ENCODE measurements at places on chromosomes 16 and 17.

GRCh38 chr17:14926526-14927122 is 338.5 kb downstream of the PMP22 start:
- DNase-seq, result no peak

GRCh38 chr17:80481284-80482057 is 5.1 kb upstream of the NPTX1 start:
- no peak for DNase-seq

DNA sequence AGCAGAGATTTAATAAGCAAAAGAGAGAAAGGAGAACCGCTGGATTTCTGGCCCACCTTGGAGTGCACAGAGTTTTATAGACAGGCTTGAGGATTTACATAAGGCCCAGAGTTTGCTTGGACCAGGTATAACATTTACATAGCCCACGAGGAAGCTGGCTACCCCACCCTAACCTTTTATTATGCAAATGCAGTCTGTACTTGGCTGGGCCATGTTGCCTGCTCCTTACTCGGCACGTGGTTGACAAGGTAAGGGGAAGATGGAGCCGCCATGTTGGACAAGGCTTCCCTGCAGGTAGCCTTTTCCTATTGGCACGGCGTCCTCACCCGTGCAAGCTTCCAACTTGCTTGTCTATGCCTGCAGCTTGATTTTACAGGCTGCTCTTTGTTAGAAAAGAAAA is 35.2 kb upstream of the HS3ST3A1 start:
- no peak for DNase-seq

GRCh38 chr16:30041841-30042240 is 10.8 kb upstream of the TLCD3B start:
- no peak for DNase-seq

DNA sequence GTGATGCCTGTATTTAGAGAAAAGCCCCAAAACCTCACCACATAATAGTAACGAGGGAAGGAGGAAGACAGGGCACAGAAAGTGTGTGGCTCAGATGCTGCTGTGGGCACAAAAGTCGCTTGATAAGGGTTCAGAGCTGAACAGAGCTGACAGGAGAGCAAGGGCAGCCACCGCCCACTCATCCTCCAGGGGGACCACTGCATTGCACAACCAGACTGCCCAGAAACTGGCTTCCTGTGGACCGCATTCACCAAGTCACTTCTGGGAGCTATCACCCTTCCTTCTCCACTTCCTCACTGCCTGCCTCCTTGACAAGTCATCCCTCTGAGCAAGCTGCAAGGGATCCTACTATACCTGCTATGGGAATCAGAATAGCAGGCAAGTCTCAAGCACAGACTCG is 512.4 kb upstream of the CDH11 start:
- DNase-seq, result no peak

DNA sequence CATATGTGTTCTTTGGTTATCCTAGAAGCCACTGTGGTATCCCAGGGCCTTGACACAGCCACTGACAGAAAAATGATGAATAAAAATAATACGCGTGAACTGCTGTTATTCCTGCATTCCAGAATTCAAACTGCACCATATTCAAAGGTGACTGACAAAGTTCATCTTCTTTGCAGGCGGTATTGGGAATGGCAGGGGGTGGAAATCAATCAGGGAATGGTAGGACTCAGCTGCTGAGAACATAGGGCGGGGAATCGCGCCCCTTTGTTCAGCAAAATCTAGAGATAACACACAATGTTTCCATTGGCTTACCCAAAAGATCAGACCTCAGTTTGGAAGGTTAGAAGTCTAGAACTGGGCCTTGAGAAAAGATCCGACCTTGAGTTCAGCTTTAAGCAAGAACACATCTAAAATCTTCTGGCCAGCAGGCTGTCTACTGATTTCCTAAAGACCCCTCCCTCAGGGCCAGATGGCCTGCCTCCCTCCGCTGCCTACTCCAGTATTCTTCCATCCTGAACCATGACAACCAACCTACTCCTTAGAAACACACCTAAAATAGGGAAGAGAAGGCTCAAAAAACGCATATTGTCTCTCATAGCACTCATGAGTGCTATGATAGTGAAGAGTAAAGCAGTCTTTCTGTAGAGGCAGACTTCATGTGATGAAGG is 34.1 kb downstream of the CDK5R1 start:
- no peak for DNase-seq

- no peak for DNase-seq
Measured at GRCh38 chr16:83145297-83145696, 518.5 kb downstream of the CDH13 start.

- no peak for DNase-seq
Measured at GRCh38 chr16:23700509-23700908, 12.5 kb downstream of the ERN2 start.

DNA sequence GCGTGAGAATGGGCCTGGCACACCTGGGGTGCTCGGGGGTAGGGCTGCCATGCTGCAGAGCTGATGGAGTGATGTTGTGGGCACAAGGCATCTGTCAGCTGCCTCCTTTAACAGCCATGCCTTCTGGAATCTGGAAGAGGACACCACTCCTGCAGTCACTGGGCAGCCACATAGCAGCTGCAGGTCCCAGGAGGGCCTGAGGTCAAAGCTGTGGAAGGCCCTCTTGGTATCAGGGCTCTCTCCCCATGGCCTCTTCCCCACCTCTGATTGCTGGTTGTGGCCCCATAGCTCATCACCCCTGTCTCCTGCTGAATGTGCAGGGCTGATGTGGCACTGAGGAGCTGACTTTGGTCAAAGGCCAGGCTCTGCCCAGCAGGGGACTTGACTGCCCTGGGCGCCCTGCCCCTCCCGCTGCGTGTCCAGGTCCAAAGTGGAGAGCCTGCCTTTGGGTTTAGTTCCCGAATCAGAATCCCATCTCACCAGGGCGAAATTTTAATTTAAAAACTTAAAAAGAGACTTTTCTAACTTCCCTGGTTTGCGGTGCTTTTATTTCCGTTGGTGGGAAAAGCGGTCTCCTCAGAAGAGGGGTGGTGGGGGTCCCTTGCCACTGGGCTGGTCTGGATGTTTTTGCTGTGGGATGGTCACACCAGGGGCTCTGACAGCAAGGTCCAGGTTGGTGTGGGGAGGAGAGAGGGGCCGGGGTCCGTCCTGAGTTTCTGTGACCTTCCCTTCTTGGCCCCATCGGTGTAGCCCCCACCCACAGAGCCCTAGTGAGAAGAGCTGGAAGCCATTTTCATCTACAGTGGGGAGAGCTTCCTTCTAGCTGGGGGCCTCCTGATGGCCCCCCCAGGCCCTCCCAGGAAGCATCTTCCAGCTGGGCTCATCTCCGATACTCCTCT is 5.9 kb downstream of the UBALD2 start:
- DNase-seq, result no peak

GRCh38 chr16:11099672-11100205 is 155.4 kb downstream of the CLEC16A start:
- no peak for DNase-seq

- no peak for DNase-seq
Measured at GRCh38 chr17:1590029-1590746, 27.6 kb upstream of the PITPNA start.

GRCh38 chr17:28472871-28473497 is 460 bp upstream of the SLC13A2 start:
- DNase-seq, result no peak

- no peak for DNase-seq
Measured at GRCh38 chr17:74182041-74182723, 21.3 kb upstream of the RPL38 start.

DNA sequence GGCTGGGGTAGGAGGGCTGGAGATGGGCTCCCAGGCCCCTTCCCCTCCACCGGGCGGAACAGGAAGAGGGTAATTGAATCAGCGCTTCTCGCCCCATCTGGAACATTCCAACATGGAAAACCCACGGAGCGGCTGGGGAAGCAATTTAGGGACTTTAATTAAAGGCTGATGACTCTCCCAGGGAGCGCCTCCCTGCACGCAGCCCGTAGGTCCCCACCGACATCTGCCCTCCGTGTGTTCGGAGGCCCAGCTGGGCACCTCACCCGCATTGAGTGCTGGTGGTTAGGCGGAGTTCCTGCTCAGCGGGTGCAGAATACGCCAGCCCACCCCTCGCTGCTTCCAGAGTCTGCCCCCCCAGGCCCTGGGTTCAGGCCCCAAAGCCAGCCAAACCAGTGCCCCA is 10.0 kb downstream of the HS3ST6 start:
- no peak for DNase-seq

- no peak for DNase-seq
Measured at GRCh38 chr17:73623818-73624217, 20.4 kb downstream of the SDK2 start.

DNA sequence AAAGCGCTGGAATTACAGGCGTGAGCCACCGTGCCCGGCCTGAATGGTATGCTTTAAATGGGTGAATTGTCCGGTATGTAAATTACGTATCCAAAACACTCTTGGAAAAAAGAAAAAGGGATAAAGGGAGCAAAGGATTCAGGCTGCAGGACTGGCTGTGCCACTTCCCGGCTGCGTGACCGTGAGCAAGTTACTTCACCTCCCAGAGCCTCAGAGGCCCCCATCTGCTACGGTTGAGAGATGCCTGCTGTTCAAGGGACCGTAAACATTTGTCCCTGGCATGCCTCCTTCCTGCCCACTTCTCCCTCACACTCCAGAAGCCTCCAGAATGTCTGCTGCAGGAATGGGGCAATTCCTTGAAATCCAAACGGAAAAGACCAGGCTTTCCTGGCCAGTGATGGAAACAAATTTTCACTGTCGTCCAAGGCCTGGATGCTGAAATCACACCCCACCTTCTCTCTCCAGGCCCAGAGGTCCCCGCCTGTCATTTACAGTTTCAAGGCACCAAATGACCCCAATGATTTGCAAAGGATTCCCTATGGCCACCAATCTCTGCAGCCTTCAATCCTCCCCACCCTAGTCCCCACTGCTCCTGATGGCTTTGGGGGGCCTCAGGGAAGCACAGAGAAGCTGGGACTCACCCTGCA is 22.9 kb upstream of the LITAF start:
- DNase-seq, result no peak

- DNase-seq, result no peak
Measured at GRCh38 chr17:79000396-79001189, 9.0 kb downstream of the CANT1 start.

- DNase-seq, result no peak
Measured at GRCh38 chr17:49063652-49064051, 66.5 kb downstream of the IGF2BP1 start.

DNA sequence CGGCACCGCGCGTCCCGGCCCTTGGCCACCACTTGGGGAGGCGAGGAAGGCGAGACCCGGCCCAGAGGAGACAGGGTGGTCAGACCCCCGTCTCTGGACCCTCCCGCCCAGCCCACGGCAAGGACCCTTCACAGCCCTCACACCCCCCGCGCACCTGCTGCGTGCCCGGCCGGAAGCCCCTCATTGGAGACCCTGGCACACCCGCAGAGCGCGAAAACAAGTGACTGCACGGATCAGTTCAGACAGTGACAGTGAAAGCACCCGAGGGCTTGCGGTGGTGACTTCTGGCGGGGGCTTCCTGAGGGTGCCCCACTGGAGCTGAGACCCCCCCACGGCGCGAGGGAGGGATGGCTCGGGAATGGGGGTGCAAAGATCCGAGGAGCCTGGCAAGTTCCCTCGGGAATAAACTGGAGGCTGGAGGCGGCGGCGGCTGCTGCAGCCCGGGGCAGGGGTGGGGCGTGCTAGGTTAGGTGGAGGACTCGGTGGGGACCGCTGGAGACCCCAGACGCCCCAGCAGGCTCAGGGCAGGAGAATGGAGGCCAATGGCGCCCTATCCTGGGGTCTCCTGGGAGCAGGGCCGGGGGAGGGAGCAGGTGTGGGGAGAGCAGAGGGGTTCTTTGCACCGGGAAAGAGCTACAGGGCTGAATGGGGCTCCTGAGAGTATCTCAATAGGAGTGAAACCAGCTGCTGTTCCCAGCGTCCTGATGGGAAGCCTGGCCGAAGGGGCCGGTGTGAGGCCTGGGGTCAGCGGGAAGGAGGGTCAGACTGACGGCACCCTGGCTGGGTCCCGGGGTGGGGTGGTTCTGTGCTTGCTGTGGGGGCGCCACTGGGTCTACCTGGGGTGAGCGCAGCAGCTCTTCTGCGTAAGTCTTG is 824 bp upstream of the FBXL16 start:
- DNase-seq, result no peak

GRCh38 chr17:47219621-47220475 is 10.7 kb downstream of the MYL4 start:
- no peak for DNase-seq

DNA sequence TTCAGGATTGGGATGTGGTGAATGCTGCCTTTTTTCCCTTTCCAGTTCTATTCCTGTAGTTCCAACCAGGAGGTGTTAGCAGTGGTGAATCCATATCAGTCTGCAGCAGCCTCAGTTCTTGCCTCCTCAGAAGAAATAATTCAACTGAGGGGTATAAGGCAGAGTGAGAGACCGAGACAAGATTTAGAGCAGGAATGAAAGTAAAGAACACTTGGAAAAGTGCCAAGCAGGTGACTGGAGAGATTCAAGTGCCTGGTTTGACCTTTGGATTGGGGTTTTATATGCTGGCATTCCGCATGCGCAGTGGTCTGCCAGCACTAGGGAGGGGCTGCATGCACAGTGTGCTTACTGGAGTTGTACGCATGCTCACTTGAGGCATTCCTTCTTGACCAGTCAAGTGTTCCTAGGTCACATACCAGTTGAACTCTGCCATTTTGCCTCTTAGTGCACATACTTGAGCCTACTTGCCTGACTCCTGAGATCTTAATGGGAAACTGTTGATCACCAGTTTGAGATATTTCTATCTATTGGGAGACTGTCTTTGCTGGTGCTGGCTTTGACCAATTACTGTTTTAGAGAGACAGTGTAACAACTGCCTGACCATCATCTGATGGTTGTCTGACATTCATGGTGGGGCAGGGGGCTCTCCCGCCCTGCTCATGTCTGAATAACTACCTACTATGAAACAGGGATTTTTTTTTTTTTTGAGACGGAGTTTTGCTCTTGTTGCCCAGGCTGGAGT is 680 bp upstream of the CCL15 start:
- DNase-seq, result no peak

- no peak for DNase-seq
Measured at GRCh38 chr17:69593351-69593715, 178.8 kb downstream of the MAP2K6 start.

DNA sequence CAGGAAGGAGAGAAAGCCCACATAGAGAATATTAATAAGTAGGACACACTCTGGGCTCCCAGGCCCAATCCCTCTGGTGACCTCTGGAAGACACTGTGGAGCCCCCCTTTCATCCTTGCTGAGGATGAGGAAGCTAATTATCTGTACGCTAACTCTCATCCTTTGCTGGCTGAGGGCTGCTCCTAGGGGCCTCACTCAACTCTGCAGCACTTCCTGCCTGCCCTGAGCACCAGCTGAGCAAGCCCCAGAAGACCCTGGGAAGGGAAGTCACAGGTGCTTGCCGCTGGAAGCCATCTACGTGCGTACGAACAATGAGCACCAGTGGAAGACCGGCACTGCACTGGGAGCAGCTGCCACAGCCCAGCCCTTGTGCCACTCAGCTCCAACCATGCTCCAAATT is 145.8 kb upstream of the CDH5 start:
- DNase-seq, result no peak
